MCF 10A (cell line): ENCODE measurements at places on chromosomes 5 and 9.

GRCh38 chr5:143714629-143715028 is 97.3 kb upstream of the HMHB1 start:
- DNase-seq: peak; percentile 24

DNA sequence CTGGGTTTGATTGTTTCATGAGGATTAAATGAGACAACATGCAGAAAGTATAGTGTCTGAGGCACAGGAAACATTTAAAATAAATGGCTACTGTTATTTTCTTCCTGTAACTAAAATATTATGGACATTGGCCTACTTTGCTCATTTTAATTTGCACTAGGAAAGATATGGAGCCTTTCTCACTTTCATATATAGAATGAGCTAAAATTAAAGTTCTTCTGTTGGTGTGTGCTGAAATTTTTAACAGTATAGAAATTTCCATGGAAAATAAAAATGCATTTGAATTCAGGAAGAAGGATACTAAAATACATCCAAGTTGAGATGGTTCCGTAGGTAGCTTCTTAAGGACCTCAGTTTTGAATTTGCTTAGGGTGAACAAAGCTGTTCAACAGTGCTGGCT is 131.9 kb downstream of the MAST4 start:
- DNase-seq: no peak

DNA sequence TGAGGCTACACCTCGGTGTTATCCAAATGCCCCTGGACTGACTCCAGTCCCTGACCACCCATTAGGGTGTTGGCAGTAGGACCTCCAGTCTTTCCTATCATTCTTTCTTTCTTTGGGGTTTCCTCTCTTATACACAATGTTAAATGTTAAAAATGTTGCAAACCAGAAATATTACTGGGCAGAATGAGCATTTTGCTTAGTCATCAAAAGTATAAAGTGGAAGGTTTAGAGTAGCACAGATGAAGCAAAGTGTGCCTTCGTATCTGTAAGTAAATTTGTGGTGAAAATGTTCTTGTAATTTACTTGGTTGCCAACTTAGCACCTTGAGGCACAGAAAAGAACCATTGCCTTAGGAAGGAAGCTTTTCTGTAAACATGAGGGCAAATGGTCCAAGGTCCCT is 21.7 kb upstream of the UNC13B start:
- DNase-seq: no peak

DNA sequence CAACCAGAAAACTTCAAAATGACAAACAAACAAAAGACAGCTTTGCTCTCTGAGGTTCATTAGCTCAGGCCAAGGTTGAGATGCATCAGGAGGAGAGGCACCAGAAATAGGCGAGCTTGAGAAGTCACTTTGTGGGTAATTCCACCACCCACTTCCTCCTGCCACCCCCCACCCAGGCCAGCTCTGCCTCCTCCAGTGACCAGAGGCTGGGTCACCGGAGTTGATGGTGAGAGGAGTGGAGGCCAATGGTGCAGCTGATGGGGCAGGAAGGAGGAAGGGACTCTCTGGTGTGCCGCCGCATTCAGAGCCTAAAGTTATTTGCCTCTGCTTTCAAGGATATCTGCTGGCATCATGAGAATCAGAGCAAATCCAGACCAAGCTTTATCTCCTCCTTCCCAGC is 73.8 kb upstream of the ASTN2 start:
- DNase-seq: no peak

DNA sequence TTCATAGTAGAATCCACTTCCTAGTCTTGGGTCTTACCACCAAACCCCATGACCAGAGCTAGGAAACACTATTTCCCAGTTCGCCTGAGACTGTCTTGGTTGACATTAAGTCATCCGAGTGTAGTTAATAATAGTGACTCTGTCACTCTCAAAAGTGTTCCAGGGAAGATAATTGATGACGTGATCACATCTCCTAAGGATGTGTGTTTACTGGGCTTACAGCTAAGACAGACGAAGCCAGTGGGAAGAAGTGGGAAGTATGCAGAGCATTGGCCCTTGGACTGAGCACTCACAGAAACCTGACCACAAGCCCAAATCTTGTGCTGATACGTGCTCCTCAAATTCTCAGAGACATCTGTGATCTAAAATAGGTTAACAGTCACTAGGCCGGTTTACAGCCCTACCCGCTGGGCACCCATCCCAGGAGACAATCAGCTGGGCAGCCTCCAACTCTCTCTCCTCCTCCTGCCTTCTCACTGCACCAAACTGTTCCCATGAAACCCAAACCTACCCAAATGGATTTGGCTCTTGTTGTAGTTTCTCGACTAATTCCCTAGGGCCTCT is 316.6 kb downstream of the TLE1 start:
- no peak for DNase-seq

GRCh38 chr9:105051897-105052296 is 123.9 kb upstream of the ABCA1 start:
- no peak for DNase-seq

DNA sequence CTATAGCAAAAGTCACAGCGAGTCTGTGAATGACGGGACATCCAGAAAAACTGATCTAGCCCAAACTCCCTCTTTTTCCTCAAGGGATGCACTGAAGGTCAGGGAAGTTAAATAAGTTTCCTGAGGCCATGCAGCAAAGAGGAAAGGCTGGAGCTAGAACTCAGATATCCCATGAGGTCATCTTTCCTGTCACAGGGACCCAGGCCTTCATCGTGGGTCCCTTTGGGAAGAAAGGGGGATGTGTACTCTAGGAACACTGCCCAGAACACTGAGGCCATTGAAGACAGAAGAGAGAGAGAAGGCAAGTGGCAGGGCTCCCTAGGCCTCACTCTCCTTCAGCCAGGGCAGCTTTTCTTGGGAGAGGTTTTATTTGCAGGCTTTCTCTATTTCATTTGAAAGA is 182.0 kb downstream of the EBF1 start:
- DNase-seq: no peak

- peak; percentile 55 for DNase-seq
Measured at GRCh38 chr5:97142521-97143254, at the start of gene LIX1. LIX1 (minus strand) TSS chr5:97142611; CDS start chr5:97142576, 35 bp downstream.

- no peak for DNase-seq
Measured at GRCh38 chr5:34914671-34915138, 599 bp downstream of the RAD1 start.

- peak; percentile 78 for DNase-seq
Measured at GRCh38 chr5:153352685-153353219, 137.7 kb upstream of the GRIA1 start.

GRCh38 chr9:131835151-131835910 is 95.5 kb upstream of the RAPGEF1 start:
- no peak for DNase-seq

DNA sequence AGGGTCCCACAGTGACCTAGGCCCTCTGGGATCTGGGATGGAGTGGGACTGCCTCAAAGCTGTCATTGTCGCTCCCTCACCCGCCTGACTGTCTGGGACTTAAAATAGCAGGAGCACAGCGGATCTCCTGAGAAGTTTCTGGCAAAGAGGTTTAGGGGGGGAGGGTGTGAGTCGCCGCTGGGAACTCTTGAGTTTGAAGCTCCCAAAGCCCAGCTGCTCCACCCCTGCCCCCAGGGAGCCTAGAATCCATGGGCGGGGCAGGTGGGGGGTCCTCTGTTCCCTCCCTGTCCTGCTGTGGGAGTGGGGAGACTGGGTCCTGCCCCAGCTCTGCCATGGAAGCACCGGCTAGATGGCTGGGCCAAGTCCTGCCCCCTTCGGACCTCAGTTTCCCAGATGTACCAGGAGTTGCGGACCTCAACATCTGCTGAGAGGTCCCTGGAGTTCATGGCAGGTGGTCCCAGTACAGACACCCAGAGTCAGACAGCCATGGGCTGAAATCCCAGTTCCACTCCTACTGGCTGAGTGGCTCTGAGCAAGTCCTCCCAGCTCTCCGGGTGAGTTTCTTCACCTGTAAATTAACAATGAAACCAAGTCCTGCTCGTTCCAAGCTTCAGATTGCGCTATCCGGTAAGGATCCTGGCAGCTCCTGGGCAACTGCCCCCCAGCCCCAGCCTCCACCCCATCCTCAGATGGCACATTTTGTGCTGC is 985 bp upstream of the WDR38 start:
- DNase-seq: no peak

GRCh38 chr9:76433406-76433805 is 25.6 kb upstream of the GCNT1 start:
- no peak for DNase-seq

- DNase-seq: no peak
Measured at GRCh38 chr5:73322437-73323076, 126.0 kb downstream of the FOXD1 start.

DNA sequence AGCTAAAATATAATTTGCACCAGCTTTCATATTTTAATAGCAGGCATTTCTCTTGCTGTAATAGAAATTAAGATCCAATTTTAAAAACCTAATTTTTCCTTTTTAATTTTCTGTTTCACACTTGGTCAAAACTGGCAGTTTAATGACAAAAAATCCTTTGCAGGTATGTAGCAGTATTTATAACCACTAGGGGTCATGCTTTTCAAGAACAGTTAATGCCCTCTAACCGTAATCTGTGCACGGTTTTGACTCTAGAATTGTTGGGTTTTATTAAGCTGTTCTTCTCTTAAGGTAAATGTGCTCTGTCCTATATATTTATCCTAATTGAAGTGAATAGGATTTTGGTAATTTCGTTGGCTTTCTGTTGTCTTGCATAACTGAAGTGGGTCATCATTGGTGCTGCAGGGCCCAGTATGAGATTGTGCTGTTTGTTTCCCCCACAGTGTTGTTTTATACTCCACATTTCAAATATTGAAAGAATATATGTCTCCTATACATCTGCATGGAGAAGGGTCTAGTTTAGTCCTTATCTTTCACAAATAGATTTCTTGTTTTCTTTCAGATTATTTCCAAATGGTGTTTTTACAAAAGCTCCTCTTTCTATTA is 107.4 kb downstream of the SCAMP1 start:
- DNase-seq: peak; percentile 50

DNA sequence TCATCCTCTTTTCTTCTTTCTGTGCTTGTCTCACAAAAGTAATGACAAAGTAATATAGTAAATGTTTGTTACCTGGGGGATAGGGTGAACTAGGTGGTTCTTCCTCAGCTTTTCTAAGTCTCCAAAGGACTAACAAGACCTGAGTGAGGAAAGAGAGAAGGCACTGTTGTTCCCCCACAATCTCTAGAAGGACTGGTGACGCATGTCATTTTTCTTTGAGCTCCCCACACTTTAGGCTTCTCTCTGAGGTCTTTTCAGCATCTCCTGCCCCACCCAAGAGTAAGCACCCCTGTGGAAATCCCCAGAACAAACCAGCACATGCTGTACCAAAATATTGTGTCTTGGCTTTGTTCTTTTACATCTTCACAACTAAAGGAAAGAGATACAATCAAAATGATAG is 2.4 kb upstream of the IL7R start:
- no peak for DNase-seq

GRCh38 chr5:14676320-14676719 is 11.8 kb downstream of the OTULIN start:
- DNase-seq: peak; percentile 76

DNA sequence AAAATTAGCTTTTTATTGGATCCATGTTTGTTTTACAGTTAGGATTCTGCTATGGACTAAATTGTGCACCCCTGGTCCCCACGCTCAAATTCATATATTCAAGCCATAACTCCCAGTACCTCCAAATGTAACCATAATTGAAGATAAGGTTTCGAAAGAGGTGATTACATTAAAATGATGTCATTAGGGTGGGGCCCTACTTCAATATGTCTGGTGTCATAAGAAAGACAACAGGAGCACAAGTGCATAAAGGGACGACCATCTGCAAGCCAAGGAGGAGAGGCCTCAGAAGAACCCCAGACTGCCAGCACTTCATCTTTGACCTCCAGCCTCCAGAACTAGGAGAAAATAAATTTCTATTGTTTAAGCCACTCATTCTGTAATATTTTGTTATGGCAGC is 7.4 kb upstream of the HNRNPA0 start:
- no peak for DNase-seq

- no peak for DNase-seq
Measured at GRCh38 chr5:15363601-15364000, 136.4 kb upstream of the FBXL7 start.

DNA sequence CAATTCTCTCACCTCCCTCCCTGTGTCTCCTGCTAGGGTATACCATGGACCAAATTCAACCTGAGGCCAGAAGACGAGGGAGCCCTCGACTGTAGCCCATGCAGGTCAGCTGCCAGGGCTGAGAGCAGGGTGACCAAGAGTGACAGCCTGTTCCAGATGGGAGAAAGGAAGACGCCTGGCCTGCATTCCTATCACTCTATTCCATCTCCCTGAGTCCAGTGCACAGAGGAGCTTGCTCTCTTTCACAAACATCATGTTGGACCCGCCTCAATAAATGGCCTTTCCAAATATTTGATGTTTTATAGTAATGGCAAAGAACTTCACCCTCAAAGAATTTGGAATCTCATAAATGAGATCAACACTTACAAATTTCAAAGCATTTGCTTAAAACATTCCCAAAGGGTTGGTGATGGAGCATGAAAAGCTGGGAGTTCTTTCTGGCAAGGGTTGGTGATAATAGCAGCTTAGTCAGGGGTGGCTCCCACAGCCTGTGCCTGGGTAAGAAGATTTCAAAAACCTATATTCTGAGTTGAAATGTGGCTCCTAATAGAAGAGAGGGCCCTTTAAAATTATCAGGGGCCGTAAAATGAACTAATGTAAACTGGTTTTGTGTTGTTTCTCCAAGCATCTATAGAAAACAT is 393.1 kb downstream of the EFNA5 start:
- no peak for DNase-seq

- DNase-seq: no peak
Measured at GRCh38 chr5:87539839-87540238, 127.1 kb upstream of the CCNH start.

DNA sequence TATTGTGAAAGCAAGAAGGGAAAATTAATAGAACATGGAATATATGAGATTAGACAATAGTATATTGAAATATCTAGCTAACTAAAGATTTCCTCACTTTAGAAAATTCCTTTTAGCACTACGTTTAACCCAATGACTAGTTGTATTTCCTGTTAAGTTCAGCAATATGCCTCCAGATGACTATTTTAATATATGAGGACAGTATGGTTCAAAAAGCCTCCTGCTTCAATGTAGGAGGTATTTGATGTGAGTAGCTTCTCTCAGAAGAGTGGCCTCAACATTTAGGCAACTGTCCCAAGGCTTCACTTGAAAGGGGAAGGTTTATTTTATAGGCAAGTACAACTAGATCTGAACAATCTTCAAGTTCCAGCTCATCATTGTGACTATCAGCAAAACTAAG is 2.0 kb upstream of the MEF2C start:
- DNase-seq: no peak

GRCh38 chr5:154276973-154277331 is 86.4 kb downstream of the GALNT10 start:
- peak; percentile 83 for DNase-seq

- peak; percentile 51 for DNase-seq
Measured at GRCh38 chr9:15642369-15642962, 89.6 kb downstream of the CCDC171 start.

- no peak for DNase-seq
Measured at GRCh38 chr5:54379590-54379989, 69.2 kb upstream of the ARL15 start.
